HFFc6 (cell line): ENCODE measurements at places on chromosomes 6 and 20.
A peak's percentile ranks its signal among the peaks of the same experiment; 100 is the strongest.

- DNase-seq, result no peak
Observed at GRCh38 chr6:70593118-70593486, 26.4 kb downstream of the SDHAF4 start.

- peak; percentile 4 for DNase-seq
Observed at GRCh38 chr6:168035661-168036545, 38.4 kb downstream of the KIF25 start.

DNA sequence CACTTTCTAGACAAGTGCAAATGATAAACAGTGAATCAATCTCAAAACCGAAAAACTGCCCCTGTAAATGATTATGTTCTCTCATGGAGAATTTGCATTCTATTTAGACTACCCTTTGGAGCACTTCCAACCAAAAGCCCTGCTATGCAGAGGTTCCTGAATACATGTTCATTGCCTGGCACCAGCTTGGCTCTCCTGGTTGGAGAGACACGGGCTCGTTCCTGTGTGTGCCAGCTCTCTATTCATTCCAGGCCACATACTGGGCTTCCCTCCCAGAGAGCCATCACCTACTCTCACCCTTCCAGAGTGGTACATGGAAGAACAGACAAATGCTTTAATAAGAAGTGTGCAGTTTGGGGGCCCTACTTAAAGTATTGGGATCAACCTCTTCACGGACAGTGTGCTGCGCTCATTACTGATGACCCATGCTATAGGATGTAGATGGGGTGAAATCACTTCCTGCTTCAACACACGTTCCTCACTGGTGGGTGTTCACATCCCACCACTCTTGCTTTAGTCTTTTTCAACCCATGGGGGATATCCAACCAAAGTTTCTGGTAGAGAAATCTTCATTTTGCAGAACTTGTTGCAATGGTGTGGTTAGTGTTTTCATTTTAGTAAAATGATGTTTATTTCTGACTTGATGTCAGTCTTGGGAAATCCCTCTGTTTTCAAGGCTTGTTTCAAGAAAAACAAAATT, 38.5 kb upstream of the NAA20 start:
- no peak for DNase-seq

DNA sequence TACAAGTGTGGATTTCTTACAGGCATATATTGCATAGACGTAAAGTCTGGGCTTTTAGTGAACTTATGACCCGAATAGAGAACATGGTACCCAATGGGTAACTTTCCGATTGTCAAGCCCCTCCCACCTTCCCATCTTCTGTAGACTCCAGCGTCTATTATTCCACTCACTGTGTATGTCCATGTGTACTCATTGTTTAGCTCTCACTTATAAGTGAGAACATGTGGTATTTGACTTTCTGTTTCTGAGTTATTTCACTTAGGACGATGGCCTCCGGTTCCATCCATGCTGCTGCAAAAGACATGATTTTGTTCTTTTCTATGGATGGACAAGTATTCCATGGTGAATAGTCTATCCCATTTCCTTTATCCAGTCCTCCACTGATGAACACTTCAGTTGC, 306.4 kb downstream of the CD83 start:
- no peak for DNase-seq

GRCh38 chr6:108587258-108588059, 26.7 kb downstream of the FOXO3 start:
- peak; percentile 85 for DNase-seq

DNA sequence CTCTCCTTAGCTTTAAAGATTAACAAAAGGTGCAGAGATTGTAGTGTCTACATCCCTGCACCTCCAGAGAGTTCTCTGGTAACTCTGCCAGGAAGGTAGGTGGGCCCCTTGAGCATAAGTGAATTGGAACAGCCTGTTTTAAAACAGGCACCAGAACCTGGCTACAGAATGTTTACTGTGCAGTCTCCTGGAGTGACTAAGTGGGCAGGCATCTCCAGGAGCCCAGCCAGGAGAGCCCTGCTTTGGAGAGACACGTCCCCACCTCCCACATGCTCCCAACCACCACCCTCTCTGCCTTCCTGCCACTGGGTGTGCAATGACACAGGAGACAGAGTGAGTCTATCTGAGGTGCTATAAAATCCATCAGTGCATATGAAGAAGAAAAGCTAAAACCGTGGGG, 110.3 kb upstream of the EYA4 start:
- no peak for DNase-seq

DNA sequence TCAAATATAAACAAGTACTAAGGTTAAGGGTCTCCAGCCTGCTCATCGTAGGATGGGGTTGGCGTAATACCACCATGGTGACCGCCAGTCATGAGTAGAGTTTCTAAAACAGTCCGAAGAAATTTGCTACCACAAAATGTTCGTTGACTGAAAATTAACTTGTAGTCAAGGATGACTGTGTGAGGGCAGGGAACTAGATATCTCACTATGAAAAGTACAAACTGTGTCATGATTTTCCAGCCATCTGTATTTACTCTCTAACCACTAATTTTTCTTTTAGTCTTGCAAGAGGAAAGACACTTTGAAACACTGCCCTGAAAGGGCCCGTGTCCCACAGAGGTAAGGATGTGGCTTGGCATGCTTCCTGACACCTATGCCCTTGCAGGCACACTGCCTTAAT, 99.7 kb downstream of the IRF4 start:
- DNase-seq, result no peak

DNA sequence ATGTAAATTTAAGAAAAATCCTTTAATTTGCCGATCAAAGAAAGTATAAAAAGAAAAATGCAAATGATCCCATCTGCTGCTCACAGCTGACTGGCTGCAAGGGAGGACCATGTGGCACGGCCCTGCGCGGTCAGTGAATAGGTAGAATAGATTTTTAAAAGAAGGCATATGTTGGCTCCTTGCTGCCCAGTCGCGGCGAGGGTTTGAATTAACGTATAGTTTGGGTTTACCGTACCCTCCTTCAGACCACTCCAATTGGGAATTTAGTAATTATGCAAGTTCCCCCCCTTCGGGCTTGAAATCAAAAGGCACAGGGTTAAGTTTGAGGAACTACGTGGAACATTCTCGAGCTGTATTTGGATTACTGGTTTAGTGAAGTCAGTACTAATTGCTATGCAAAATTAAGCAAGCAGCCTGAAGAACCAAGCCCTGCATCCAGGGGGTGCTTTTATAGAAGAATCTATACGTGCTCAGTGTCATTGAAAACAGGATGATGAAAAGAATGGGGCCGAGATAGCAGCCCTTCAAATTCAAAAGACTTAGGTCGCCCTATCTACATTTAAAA, 1.1 kb upstream of the BEND3 start:
- no peak for DNase-seq

DNA sequence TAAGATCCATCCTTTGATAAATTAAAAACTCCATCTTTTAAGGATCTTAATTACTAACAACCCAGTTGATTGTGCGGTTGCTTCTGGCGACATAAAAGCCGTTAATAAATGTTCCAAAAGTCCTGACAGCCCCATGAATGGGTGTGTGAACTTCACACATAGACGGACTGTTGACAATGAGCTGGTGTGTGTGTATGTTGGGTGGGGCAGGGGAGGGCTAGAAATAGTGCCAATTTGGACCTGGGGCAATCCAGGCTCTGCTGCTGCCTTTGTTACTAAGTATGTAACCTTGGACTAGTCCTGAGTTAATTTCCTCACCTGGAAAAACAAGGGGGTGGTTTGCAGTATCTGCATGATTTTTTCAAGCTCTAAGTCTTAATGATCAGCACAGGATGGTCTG, 4.2 kb downstream of the MAS1 start:
- no peak for DNase-seq

- DNase-seq, result no peak
Observed at GRCh38 chr6:137486416-137486815, 7.8 kb downstream of the OLIG3 start.

DNA sequence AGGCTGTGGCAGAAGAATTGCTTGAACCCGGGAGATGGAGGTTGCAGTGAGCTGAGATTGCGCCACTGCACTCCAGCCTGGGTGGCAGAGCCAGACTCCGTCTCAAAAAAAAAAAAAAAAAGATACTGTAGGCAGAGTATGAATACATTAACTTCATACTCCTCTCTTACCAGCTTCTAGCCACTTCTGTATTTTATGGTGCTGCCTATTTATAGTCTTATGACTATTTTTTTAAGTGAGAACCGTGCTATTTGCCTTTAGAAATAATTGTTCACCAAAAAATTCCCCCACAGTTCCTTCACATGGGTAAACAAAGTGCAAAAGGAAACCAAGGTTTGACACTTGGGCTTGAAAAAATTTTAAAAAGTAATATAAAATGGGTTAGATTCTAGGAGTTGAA, 1.5 kb upstream of the SNRNP48 start:
- DNase-seq, result no peak

DNA sequence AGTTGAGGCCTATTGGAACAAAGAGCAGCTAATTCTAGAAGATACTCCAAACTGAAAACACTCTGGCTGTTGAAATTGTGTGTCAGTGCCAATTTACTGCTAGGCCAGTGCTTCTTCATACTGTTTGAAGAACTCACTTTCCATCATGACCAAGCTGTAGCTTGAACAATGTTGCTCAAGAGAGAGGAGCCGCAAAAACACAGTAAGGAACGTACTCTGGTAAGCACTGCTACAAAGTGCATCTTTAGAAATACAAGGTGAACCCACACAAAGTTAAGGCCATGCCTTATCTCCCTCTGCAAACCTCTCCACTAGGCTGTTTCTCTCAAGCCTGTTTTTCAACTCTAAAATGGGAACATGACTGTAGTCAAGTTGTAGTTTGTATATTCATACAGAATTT, 74.5 kb upstream of the TULP1 start:
- DNase-seq, result no peak

DNA sequence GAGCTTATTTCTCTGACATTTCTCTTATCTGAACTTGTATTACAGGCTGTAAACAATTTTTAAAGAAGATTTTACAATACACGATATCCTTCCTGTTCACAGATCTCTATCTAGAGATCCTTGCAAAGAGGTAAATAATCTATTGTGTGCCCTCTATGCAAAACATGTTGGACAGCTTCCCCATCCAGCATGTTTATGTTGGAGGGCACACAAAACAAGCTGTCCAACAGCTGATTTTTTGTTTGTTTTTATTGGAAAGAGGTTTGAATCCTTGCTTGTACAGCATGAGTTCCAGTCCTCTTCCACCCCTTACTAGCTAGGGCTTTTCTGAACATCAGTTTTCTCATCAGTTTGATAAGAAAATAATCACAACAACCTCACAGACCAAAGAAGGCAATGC, 62.3 kb upstream of the SYNDIG1 start:
- DNase-seq, result no peak

DNA sequence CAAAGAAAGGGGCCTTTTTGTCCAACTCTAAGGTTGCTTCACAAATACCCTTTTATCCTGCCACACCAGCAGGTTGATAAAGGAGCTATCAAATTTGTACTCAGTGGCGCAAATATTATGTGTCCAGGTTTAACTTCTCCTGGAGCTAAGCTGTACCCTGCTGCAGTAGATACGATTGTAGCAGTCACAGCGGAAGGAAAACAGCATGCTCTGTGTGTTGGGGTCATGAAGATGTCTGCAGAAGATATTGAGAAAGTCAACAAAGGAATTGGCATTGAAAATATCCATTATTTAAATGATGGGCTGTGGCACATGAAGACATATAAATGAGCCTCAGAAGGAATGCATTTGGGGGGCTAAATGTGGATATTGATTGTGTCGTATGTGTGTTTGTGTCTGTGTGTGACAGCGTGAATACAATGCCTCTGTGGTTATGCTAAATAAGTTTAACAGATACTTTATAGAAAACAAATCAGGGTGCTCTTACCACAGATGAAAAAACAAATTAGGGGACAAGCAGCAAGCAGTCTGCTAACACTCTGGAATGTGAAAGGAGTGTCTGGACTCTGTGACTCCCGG, 33.6 kb downstream of the HM13 start:
- no peak for DNase-seq

DNA sequence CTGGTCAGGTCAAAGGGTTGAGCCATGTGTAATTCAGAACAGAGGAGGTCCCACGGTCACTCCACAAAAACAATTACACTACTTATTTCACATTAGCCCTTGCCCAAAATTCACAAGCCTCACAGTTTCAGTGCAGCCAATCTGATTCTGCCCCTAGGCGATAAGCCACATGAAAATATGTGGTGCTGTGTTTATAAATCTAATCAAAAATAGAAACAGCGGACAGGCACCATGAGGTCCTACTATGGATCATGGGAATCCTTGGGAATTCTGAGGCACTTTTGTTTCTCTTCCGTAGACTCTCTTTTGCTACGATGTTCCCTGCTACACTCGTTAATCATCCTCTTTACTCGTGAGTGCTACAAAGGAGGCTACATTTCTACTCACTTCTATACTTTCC, 476.1 kb downstream of the TFAP2A start:
- no peak for DNase-seq

DNA sequence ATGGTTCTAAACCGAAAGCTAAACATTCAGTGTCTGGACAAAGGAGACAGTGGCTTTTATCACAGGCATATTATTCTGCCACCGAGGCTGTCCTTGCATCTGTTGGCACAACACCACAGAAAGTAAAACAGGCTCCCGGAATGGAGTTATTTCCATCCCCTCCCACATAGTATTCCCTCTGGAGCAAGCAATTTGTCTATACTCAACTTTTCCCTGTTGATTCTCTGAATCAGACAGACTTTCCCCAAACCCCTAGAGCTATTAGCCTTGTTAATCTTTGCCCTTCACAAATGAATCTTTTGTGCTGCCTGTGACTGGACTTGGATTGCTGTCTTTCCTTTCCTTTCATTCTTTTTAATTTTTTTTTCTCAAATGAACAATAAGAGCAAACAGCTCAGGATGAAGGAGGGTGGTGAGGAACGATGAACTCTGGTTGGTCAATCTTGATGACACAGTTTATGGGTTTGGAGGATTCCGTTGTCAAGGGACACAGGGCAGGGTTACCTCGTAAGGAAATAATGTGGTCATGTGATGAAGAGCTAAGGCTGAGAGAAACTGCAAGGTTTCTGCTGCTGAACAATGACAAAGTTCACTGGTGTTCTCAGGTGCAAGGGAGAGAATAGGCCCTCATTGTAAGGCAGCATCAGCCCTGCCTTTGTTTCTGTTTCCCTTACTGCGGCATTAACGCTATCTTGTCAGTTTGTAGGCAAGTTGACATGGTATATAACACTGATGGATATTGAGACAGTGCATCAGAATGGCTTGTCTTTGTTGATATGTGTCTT, 275.0 kb upstream of the BMP2 start:
- no peak for DNase-seq

GRCh38 chr20:41329435-41330342, 10.9 kb upstream of the LPIN3 start:
- peak; percentile 100 for DNase-seq

- no peak for DNase-seq
Observed at GRCh38 chr6:55666037-55666436, 87.0 kb upstream of the HMGCLL1 start.

- DNase-seq, result peak; percentile 53
Observed at GRCh38 chr20:1825507-1825906, 69.7 kb upstream of the SIRPA start.

- DNase-seq, result no peak
Observed at GRCh38 chr20:4190792-4191519, 175.6 kb upstream of the RNF24 start.

GRCh38 chr6:114007516-114007915, 36.6 kb upstream of the HDAC2 start:
- DNase-seq, result no peak

- peak; percentile 68 for DNase-seq
Observed at GRCh38 chr6:135537741-135538301, 40.3 kb upstream of the AHI1 start.

GRCh38 chr20:32463642-32464400, 105.7 kb downstream of the ASXL1 start:
- no peak for DNase-seq
